Progenitor cell of endocrine pancreas (in vitro differentiated cells): ENCODE measurements at places on chromosomes 16 and 17. TPM values are rescaled to one million over a fixed set of nuclear protein-coding genes. Genes with fewer than 3 reads are reported as not detected.

- no peak overlapping the region for H3K4me3 ChIP-seq
- peak; percentile 34 for DNase-seq
- H3K36me3 ChIP-seq = peaks cover 4% of the 10 kb centered on the region
- no peaks in the 10 kb centered on the region for H3K27me3 ChIP-seq
- H3K4me1 ChIP-seq = no peaks in the 10 kb centered on the region
- no peak overlapping the region for H3K27ac ChIP-seq
These were observed 7.8 kb upstream of the RNF213 start for GRCh38 chr17:80252871-80253270.

DNA sequence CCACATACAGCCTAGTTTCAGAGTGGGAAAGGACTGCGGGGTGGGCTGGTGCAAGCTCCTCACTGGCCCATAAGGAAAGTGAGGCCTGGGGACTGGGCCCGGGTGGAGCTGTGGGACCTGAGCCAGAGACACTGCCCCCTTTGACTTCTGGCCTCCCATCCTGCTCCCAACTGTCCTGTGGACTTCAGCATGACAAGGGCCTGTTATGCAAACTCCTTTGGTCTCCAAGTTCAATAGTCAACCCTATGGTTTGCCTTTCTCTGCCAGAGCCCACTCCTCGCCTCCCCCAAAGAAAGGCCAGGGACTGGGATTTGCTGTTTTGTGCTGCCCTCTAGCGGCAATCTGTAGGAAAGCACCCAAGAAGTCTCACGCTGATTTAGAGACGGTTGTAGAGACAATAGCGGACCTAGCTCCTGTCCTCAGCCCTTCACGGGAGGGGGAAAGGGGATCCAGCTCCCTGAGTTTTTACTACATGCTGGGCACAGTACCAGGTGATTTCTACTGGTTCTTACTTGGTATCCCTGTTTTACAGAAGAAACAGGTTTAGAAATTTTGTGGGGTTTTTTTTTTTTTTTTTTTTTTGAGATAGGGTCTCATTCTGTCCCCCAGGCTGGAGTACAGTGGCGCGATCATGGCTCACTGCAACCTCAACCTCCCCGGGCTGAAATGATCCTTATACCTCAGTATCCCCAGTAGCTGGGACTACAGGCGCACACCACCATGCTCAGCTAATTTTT is 1.2 kb upstream of the TLCD3B start:
- DNase-seq = peak; percentile 48
- H3K4me1 ChIP-seq = no peaks in the 10 kb centered on the region
- no peaks in the 10 kb centered on the region for H3K36me3 ChIP-seq

GRCh38 chr17:74663561-74663960 is 40.0 kb upstream of the CD300E start:
- peaks cover 51% of the 10 kb centered on the region for H3K27me3 ChIP-seq
- peaks cover 6% of the 10 kb centered on the region for H3K4me1 ChIP-seq
- H3K36me3 ChIP-seq = no peaks in the 10 kb centered on the region
- no peak for DNase-seq
- H3K27ac ChIP-seq = no peak overlapping the region

- H3K27ac ChIP-seq = no peak overlapping the region
- no peaks in the 10 kb centered on the region for H3K27me3 ChIP-seq
- no peaks in the 10 kb centered on the region for H3K36me3 ChIP-seq
- no peak overlapping the region for H3K4me3 ChIP-seq
- no peak for DNase-seq
These were observed 34.0 kb downstream of the KIAA0513 start for GRCh38 chr16:85061566-85061965.

DNA sequence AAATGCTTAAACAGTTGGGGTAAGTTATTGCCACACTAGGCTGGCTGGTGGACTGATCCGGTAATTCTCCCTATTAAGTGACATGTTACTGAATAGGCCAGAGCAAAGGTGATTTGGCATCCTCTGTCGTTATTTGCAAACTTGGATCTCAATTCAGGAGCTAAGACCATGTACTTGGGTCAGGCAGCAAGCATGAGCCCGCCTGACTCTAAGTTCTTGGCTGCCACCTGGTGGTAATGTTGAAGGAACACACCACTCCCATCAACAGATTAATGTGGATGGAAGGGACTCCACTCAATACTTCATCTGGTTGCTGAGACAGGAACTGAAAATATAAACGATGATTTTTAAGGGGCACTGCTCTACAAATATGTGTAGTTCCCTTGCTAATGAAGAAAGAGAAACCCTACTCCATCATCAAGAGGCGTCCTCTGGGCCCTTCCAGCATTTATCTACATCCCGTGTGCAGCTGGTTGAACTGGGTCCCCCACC is 70.8 kb downstream of the EMP2 start:
- DNase-seq = peak; percentile 52
- no peaks in the 10 kb centered on the region for H3K36me3 ChIP-seq
- peaks cover 10% of the 10 kb centered on the region for H3K4me1 ChIP-seq
- no peak overlapping the region for H3K27ac ChIP-seq

DNA sequence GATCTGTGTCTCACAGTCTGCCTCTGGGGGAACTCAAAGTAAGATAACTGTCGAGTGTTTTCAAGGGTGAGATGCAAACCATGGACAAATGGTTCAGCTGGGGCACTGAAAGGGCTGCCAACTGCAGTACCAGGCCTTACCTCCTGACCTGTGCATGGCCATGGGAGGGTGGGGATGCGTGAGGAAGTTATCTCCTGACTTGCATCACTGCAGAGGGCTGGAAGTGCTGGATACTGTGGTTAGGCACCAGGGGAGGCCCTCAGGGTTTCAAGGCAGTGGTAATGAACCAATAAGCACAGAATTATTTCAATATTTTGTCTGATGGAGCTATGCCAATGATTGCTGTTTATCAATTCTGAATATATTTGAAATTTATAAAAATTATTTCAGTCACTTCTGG is 159.2 kb downstream of the CYLD start:
- H3K27ac ChIP-seq = no peak overlapping the region
- peaks cover 11% of the 10 kb centered on the region for H3K27me3 ChIP-seq
- H3K36me3 ChIP-seq = no peaks in the 10 kb centered on the region
- H3K4me1 ChIP-seq = no peaks in the 10 kb centered on the region
- DNase-seq = no peak

DNA sequence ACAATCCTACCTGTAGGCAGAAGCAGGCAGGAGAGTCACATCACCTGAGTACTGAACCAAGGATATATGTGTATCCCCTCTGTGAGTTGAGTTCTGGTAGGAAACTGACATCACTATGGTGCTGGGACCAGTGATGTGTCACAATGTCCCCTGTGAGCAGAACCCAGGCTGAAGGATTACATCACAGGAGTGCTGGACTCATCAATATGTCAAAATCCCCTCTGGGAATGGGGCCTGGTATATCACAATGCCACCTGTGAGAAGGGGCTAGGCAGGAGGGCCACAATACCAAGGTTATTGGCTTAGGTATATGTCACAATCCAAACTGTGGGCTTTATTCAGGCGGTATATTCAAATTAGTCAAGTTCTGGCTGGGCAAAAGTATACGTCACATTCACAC is 2098.3 kb downstream of the TP53TG3F start:
- no peaks in the 10 kb centered on the region for H3K4me1 ChIP-seq
- no peak overlapping the region for H3K4me3 ChIP-seq
- H3K27me3 ChIP-seq = no peaks in the 10 kb centered on the region
- H3K36me3 ChIP-seq = peaks cover 2% of the 10 kb centered on the region

DNA sequence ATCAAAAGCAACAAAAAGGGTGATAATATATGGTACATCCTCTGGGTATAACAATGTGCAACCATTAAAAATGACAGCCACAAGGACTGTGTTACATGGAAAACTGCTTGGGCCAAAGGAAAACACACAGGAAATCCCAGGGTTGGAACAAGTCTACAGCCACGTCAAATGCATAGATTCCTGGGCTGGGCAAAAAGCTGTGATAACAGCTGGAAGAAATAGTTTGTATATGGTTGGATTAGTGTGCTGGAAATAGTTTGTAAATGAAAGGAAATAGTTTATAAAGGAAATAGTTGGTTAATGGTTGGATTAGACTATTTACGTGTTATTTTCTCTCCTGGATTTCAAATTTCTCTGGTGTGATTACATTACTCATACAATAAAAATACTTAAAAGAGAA is 2.6 kb downstream of the HSD17B2 start:
- peaks cover 10% of the 10 kb centered on the region for H3K27me3 ChIP-seq
- no peak overlapping the region for H3K27ac ChIP-seq
- no peak overlapping the region for H3K4me3 ChIP-seq
- H3K4me1 ChIP-seq = peaks cover 11% of the 10 kb centered on the region
- no peak for DNase-seq
- no peaks in the 10 kb centered on the region for H3K36me3 ChIP-seq

DNA sequence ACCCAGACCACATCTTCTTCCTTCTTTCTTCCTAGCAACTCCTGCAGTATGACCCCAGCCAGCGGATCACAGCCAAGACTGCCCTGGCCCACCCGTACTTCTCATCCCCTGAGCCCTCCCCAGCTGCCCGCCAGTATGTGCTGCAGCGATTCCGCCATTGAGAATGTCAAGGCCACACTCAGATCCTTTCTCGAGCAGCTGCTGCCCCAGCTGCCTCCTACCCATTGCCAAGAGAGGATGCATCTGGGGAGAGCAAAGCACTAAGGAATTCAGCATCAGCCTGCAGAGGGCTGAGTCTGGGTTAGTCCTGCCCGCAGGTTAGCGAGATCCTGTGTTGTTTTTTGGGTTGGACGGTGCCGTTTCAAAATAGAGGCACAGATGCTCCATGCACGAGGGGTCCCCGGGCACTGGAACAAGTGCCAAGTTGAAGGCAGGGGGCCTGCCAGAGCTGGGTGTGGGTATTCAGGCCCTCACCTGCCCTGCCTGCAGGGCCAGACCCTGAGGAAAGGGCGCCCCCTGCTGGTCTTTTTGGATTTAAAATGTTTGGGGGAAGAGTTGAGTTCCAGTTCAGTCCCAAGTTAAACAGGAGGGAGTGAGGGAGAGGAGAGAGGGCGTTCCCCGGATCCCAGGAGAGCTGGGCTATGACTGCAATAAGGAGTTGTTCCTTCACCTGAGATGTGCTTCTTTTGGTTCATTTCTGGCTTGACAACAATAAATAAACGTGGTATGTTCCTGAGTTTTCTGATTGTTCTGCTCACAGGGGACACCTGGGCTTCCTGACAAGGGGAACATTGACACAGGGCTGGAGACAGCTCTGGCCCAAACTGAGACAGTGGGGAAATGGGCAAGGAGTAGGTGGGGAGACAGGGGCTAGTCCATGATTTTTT is 4.9 kb downstream of the CDK3 start:
- no peak overlapping the region for H3K4me3 ChIP-seq
- peaks cover 4% of the 10 kb centered on the region for H3K4me1 ChIP-seq
- peaks cover 9% of the 10 kb centered on the region for H3K36me3 ChIP-seq
- no peaks in the 10 kb centered on the region for H3K27me3 ChIP-seq
- peak; percentile 73 for DNase-seq

GRCh38 chr16:85935391-85935973 is 36.5 kb downstream of the IRF8 start:
- no peak overlapping the region for H3K27ac ChIP-seq
- peaks cover 31% of the 10 kb centered on the region for H3K27me3 ChIP-seq
- no peaks in the 10 kb centered on the region for H3K36me3 ChIP-seq
- DNase-seq = no peak

Gene SLC47A2
- total RNA-seq = not detected in 2 replicates

Gene CHD3
- 112 and 119 TPM in 2 replicates for total RNA-seq

Gene KRT27
- not detected in 2 replicates for total RNA-seq

Gene GPR142
- total RNA-seq = 6.0 and 6.6 TPM in 2 replicates

Gene ST6GALNAC2
- 0.62 and 1.2 TPM in 2 replicates for total RNA-seq
